ENCODE measurements at places on chromosomes 12 and 14. TPM values are rescaled to one million over a fixed set of nuclear protein-coding genes. Genes with fewer than 3 reads are reported as not detected.
A peak's percentile ranks its signal among the peaks of the same experiment; 100 is the strongest.

DNA sequence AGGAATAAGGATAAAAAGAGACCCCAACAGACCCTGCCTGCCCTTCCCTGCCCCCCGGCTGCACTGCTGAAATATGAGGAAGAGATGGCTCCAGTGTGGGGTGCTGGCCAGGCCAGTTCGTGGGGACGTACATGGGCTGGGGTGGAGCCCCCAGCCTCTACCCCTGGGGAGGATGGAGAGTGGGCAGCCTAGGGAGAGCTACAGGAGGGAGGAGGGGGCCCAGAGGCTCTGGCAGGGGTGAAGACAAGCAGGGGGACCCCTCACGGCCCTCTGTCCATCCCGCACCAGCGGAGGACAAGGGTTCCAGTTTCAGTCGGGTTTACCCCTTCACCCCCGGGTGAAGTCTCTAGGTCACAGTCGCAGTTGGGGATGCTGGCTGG is 11.0 kb upstream of the RPLP0 start:
- no peak overlapping the region for H3K4me3 ChIP-seq
- no peaks in the 10 kb centered on the region for H3K4me1 ChIP-seq
- peaks cover 1% of the 10 kb centered on the region for H3K36me3 ChIP-seq
- no peaks in the 10 kb centered on the region for H3K27me3 ChIP-seq
- no peak for DNase-seq

DNA sequence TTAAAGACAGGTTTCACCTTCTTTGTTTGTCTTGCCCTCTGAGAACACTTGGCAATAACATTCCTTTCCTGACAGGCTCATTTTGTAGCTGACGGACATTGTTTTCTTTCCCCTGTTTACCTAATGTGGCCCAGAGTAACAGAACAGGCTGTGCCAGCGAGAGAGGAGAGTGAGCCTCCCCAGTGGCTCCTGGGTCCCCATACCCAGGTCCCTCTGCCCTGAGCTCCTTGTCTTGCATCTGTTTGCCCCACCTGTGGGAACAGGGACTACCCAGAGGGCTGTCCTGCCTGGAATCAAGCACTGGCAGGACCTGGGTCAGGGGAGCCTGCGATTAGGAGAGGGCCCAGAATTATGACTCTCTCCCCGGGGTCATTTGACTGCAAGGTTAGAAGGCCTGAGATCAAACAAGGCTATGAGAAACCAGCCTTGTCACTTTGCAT is 222.9 kb downstream of the ZFP36L1 start:
- no peaks in the 10 kb centered on the region for H3K27me3 ChIP-seq
- no peak overlapping the region for H3K27ac ChIP-seq
- H3K4me1 ChIP-seq = peaks cover 2% of the 10 kb centered on the region
- DNase-seq = no peak
- no peak overlapping the region for H3K4me3 ChIP-seq

GRCh38 chr12:69666798-69667197 is 32.3 kb downstream of the BEST3 start:
- peaks cover 14% of the 10 kb centered on the region for H3K27me3 ChIP-seq
- no peak overlapping the region for H3K4me3 ChIP-seq
- DNase-seq = no peak
- H3K36me3 ChIP-seq = no peaks in the 10 kb centered on the region

DNA sequence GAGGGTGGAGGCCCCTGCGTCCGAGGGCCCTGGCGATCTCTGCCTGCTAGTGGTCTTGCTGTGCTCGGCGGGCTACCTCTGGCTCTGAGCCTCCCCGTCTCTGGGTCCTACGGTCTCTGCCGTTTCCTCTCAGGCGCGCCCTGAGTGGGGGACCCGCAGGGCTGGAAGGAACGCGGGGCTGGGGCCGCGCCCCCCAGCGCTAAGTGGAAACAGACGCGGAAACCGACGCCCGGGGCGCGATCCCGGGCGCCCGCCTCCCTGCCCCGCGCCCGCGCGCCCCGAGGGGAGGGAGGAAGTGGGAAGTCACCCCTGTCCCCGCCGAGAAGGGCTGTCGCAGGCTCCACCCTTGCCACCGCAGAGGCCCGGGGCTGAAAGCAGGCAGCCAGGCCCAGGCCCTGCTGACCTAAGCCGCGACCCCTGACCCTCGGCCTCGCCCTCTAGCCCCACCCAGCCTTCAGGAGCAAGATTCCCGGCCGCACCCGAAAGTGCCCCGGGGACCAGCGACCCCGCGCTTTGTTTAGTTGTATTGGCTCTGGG is 831 bp downstream of the CRIP1 start:
- peaks cover 1% of the 10 kb centered on the region for H3K36me3 ChIP-seq
- peak overlapping the region; percentile 95 for H3K4me3 ChIP-seq
- no peaks in the 10 kb centered on the region for H3K27me3 ChIP-seq
- H3K4me1 ChIP-seq = peaks cover 53% of the 10 kb centered on the region

GRCh38 chr14:63963439-63963838 is 110.6 kb downstream of the SYNE2 start:
- no peaks in the 10 kb centered on the region for H3K36me3 ChIP-seq
- DNase-seq = no peak
- no peaks in the 10 kb centered on the region for H3K4me1 ChIP-seq
- peak overlapping the region; percentile 54 for H3K27ac ChIP-seq

DNA sequence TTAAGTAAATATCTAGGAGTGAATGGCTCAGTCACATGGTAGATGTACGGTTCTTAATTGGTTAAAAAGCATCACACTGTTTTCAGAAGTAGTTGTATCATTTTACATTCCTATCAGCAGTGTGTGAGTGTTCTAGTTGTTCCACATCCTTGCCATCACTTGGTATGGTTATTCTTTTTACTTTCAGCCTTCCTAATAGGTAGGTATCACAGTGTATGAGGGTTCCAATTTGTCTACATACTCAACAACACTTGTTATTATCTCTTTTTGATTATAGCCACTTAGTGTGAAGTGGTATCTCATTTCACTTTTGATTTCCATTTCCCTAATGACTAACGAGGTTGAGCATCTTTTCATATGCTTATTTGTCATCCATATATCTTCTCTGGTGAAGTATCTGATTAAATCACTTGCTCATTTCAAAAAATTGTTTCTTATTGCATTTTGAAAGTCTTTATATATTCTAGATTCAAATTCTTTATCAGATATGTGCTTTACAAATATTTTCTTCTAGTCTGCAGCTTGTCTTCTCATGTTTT is 3.5 kb upstream of the SPRYD3 start:
- DNase-seq = no peak
- H3K4me1 ChIP-seq = peaks cover 34% of the 10 kb centered on the region
- H3K27ac ChIP-seq = peak overlapping the region; percentile 5
- H3K36me3 ChIP-seq = no peaks in the 10 kb centered on the region
- H3K27me3 ChIP-seq = peaks cover 7% of the 10 kb centered on the region
- H3K4me3 ChIP-seq = peak overlapping the region; percentile 4

Gene MGP
- 0.67 TPM for total RNA-seq

DNA sequence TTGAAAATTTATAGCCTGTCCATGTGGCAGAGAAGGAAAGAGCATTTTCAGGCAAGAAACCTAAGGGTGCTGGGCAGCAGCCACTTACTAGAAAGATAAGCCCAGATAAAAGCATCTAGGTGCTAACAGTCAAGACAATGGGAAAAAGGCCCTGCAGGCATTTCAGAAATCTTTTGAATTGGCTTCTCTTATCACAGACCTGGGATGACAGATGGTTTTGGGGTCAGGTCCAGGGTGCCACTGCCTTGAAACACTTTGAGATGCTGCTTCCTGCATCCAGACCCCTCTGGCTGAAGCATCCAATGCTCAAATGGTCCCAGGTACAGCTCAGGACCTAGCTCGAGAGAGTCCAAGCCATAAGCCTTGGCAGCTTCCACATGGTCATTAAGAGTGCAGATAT is 466.5 kb downstream of the FSCB start:
- H3K4me3 ChIP-seq = no peak overlapping the region
- no peaks in the 10 kb centered on the region for H3K27me3 ChIP-seq
- DNase-seq = no peak
- no peaks in the 10 kb centered on the region for H3K36me3 ChIP-seq

DNA sequence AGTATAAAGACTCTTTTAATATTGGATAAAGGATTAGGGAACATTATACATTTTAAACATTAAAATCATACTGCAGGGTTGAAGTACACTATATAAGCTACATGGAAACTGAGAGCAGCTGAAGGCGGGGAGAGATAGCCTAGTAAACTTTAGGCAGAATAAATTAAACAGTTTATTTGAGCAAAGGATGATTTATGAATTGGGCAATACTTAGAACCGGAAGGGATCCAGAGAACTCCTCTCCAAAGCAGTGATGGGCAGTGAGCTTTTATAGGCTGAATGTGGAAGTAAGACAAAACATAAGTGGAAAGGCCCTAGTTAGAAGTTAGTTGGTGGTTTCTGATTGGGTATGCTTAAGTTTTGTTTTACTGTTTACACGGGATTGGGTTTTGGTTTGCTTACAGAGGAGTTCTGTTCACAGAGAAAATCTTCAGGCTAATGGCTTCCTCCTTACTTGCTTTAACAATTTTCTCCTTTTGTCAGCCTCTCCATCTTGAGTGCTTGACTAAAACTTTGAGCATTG is 18.9 kb downstream of the LEMD3 start:
- H3K36me3 ChIP-seq = peaks cover 12% of the 10 kb centered on the region
- no peaks in the 10 kb centered on the region for H3K27me3 ChIP-seq
- no peak overlapping the region for H3K4me3 ChIP-seq
- DNase-seq = no peak
- H3K27ac ChIP-seq = peak overlapping the region; percentile 77

Gene KLRG1
- total RNA-seq = 2.5 TPM

Gene SLC25A47
- total RNA-seq = not detected

Gene PTCSC3
- not detected for total RNA-seq

Gene AMN
- 3.2 TPM for total RNA-seq

- no peaks in the 10 kb centered on the region for H3K4me1 ChIP-seq
- no peak overlapping the region for H3K27ac ChIP-seq
- peaks cover 48% of the 10 kb centered on the region for H3K27me3 ChIP-seq
- DNase-seq = no peak
- no peaks in the 10 kb centered on the region for H3K36me3 ChIP-seq
- no peak overlapping the region for H3K4me3 ChIP-seq
Observed at GRCh38 chr12:30828686-30829085, 73.9 kb upstream of the CAPRIN2 start.

- peak; percentile 94 for DNase-seq
- H3K27ac ChIP-seq = peak within 1 kb of the TSS; percentile 97
- peak within 1 kb of the TSS; percentile 96 for H3K4me3 ChIP-seq
- H3K36me3 ChIP-seq = peaks cover 27% of the 10 kb centered on the region
Observed at GRCh38 chr14:102086972-102087761, at the start of gene HSP90AA1. HSP90AA1 (minus strand) TSS chr14:102087044; CDS start chr14:102086378, 666 bp downstream.

DNA sequence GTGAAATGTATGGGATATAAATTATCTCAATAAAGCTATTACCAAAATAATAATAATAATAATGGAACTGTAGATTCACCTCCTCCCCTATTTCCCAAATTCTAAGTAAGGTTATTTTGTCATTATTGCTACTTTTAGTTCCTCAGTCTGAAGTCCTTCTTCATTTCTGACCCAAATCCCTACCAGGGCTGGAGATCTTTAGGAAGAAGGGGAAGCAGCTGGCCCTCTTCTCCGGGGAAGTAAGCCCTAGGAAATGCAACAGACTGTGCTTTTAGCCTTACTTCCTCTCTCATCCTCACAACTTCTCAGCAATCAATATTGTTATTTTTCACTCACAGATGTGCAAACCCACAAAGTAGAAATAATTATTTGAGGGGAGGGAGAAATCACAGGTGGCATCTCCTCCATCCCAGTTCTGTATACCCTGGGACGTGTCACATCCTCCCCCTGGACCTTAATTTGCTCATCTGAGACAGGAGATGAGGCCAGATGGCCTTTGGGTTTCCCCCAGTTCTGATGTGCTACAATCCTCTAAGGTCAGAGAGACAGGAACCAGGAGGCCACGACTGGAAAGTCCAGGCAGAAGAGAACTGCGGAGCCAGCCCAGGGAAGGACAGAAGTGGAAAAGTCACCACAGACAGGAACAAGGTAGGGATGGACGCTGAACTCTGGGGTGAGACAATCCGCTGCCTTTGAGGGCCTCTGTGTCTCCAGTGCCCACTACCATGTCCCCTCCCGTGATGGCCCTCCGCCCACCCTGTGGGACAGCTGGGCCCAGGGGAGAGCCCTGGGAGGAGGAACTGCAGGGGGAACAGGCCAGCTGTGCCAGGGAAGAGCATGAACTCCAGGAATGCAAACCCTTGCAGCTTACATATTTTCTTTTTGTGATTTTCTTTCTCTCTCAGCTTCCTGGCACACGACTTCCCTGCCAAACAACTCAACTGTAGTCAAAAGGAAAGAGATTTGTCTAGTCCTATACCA is 10.6 kb upstream of the TNFRSF1A start:
- no peaks in the 10 kb centered on the region for H3K36me3 ChIP-seq
- no peak overlapping the region for H3K27ac ChIP-seq
- H3K4me1 ChIP-seq = peaks cover 2% of the 10 kb centered on the region
- DNase-seq = no peak

Gene LRRC10
- total RNA-seq = not detected

DNA sequence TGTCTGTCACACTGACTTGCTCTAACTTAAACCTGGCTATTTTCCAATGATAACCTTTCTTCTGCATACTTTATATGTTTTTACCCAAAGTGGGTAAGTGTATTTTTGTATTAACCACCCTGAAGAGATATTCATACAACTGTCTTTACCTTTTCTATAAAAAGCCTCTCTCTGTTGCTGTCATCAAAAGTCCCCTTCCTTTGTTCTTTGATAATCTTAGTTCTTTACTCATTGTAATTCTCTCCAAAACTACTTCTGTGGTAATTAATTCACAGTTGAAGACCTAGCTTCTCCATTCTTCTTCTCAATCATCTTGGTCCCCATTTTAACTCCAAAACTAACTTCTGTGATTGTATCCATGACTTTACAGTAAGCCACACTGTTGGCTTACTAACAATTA is 479.7 kb upstream of the MGAT4C start:
- no peak overlapping the region for H3K4me3 ChIP-seq
- H3K27ac ChIP-seq = no peak overlapping the region
- no peak for DNase-seq
- no peaks in the 10 kb centered on the region for H3K27me3 ChIP-seq
- H3K36me3 ChIP-seq = no peaks in the 10 kb centered on the region

- no peaks in the 10 kb centered on the region for H3K4me1 ChIP-seq
- no peak for DNase-seq
- no peaks in the 10 kb centered on the region for H3K36me3 ChIP-seq
- H3K27me3 ChIP-seq = no peaks in the 10 kb centered on the region
- H3K27ac ChIP-seq = no peak overlapping the region
Observed at GRCh38 chr14:96635850-96636249, 133.7 kb downstream of the PAPOLA start.

- H3K36me3 ChIP-seq = peaks cover 12% of the 10 kb centered on the region
- peaks cover 7% of the 10 kb centered on the region for H3K4me1 ChIP-seq
- no peak overlapping the region for H3K27ac ChIP-seq
- H3K4me3 ChIP-seq = no peak overlapping the region
- DNase-seq = peak; percentile 15
Observed at GRCh38 chr12:107079172-107080011, 14.0 kb downstream of the CRY1 start.

- no peaks in the 10 kb centered on the region for H3K27me3 ChIP-seq
- no peak for DNase-seq
- peaks cover 45% of the 10 kb centered on the region for H3K4me1 ChIP-seq
- peak overlapping the region; percentile 99 for H3K4me3 ChIP-seq
Observed at GRCh38 chr12:100267603-100268281, 765 bp downstream of the SCYL2 start.

- no peaks in the 10 kb centered on the region for H3K27me3 ChIP-seq
- H3K27ac ChIP-seq = no peak overlapping the region
- no peaks in the 10 kb centered on the region for H3K36me3 ChIP-seq
- H3K4me1 ChIP-seq = no peaks in the 10 kb centered on the region
- no peak overlapping the region for H3K4me3 ChIP-seq
- DNase-seq = no peak
Observed at GRCh38 chr12:7907009-7907408, 29.0 kb downstream of the SLC2A3 start.

- H3K27ac ChIP-seq = no peak overlapping the region
- no peaks in the 10 kb centered on the region for H3K4me1 ChIP-seq
- no peak overlapping the region for H3K4me3 ChIP-seq
- no peak for DNase-seq
Observed at GRCh38 chr12:117749431-117749830, 219.4 kb downstream of the KSR2 start.

GRCh38 chr14:65483647-65484046 is 71.1 kb downstream of the FUT8 start:
- H3K27ac ChIP-seq = no peak overlapping the region
- H3K4me3 ChIP-seq = no peak overlapping the region
- no peak for DNase-seq
- H3K36me3 ChIP-seq = peaks cover 6% of the 10 kb centered on the region
